ENCODE measurements at places on chromosomes 2 and 18.

DNA sequence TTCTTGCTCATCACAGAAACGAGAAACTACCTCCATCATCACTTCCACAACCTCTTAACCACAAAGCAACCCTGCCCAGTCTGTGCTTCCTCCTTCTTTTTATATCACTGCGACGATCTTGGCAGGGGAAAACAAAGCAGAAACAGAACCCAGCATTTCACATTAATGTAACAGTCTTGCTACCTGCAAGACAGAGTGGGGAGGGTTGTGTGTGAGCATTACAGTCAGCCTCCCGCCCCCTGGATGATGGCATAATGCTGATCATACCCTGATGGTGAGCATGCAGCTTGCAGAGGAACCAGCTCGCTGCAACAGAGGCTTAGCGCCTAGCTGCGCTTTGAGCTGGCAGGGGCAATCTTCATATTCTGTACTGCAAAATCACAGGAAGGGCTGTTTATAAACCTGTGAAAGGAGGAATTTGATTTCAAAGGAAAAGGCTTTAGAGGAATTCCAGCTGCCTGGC is 376.1 kb downstream of the IRS1 start:
- DNase-seq, result peak; percentile 63

DNA sequence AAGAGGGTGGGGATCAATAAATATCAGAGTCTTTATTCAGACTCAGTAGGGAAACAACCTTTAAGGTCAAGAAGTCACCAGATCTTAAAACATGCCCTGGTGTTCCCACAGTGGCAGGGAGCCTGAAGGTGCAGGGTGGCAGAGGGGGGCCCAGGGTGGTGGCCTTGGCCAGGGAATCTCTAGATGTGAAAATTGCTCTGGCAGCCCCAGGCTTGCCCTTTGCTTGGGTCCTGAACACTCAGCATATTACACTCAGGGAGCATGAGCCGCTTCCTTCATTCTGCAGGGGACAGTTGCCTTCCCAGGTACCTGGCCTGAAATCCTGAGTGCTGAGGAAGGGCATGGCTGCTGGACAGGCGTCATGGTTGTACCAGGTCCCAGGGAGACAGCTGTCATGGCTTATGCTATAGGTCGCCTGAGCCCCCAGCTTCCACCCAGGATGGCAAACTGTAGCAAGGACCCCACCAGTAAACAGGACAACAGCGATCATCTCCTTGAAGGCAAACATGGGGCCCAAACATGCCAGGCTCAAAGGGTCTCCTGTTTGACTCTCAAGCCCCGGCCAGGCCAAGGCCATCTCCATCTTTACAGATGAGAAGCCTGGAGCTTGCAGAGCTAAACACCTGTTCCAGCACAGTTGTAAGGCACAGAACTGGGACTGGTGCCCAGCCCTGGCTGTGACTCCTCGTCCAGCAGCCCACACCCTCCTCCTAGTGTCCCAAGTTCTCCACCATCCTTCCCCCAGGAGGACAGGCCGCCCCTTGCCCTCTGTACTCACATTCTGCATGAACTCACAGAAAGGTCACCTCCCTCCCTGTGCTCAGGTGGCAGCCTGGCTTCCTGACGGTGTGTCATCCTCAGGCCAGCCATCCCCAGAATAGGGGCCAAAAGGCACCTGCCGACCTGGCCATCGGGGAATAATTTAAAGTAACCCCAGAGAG is 14.6 kb downstream of the ABCG8 start:
- no peak for DNase-seq

- no peak for DNase-seq
Measured at GRCh38 chr2:48109491-48110204, 203.3 kb upstream of the FBXO11 start.

GRCh38 chr18:23662309-23663263 is at the start of gene ANKRD29:
Gene ANKRD29 (minus strand): TSS chr18:23662911. CDS start chr18:23662730, 181 bp downstream.
- peak; percentile 61 for DNase-seq

- DNase-seq, result no peak
Measured at GRCh38 chr2:15976354-15976753, 36.0 kb downstream of the MYCN start.

DNA sequence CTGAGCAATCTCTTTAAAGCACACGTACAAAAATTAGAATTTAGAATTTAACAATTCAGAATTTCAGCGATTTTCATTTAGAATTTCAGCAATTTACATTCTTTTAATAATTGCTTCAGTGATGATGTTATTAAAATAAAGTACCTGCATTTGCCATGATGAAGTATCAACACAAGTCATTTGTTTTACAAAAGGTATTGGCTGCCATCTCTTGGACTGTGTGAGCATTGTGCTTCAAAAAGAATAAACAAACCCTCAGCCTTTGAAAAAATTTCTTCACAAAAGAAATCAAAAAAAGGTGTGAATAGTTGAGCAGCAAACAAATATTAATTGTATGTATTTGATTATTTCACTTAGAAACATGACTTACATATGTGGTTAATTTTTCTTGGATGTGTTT is 27.1 kb upstream of the ZC3H15 start:
- DNase-seq, result no peak

GRCh38 chr18:1102848-1103247 is 198.2 kb downstream of the ADCYAP1 start:
- DNase-seq, result no peak

DNA sequence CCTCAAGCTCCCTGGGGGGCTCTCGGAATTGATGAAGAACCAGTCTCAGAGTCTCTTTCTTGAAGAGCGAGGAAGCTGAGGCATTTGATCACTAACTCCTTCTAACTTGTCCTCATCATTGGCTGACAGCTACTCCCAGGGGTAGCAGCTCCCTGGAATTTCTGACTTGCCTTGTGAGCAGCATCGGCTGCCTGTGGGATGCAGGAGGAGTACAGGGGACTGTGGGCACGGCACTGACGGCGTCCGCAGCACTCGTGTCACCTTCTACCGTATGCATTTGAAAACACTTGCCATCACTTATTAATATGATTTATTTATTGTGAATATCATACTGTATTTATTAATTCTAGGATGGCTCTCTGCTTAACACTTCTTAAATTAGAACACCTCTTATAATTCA is 175.0 kb downstream of the MIB1 start:
- no peak for DNase-seq

DNA sequence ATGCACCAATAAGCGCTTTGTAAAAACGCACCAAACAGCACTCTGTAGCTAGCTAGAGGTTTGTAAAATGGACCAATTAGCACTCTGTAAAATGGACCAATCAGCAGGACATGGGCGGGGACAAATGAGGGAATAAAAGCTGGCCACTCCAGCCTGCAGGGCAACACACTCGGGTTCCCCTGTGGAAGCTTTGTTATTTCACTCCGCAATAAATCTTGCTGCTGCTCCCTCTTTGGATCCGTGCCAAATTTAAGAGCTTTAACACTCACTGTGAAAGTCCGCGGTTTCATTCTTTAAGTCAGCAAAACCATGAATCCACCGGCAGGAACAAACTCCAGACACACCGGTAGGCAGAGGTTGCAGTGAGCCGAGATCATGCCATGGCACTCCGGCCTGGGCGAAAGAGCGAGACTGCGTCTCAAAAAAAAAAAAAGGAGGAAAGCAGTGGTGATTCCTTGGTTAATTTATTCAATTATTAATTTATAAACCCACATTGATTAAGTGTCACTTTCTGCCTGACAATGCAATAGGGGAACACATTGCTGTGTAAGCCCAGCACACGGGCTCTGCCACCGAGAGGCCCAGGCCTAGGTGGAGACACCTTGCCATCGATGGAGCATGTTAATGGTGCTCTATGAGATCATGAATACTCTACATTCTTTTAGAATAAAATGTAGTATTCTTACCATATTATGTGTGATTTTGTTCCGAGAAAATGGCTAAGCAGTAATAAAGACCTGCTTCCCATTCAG is 687.6 kb upstream of the HS6ST1 start:
- no peak for DNase-seq

DNA sequence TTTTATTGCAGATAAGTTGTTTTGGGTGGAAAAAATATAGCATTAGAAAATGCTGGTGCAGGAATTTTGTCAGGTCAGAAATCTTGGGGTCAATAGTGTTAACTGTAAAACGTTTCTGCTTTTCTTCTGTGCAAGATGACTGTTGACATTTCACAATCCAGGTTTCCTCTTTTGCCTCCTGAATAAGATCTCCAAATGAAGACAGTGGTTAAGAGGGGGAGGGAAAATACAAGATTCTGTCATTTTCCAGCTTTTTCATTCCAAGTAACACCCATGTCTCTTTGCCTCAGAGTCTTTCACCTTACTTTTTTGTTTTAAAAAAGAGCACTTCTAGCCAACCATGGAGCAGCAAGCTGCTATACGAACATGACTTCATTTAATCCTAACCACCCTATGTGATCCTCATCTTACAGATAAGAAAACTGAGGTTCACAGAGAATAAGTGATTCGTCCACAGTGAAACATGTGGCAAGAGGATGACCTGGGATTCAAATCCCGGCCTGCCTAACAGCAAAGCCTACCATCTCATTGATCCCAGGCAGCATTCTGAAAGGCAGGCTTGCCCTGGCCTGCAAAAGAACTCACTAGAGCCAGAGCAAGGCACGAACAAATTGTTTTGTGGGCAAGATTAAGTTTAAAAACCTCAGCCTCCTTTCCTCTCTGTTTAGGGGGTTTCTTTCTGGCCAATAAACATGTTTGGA is 3.0 kb downstream of the PLEK start:
- no peak for DNase-seq

DNA sequence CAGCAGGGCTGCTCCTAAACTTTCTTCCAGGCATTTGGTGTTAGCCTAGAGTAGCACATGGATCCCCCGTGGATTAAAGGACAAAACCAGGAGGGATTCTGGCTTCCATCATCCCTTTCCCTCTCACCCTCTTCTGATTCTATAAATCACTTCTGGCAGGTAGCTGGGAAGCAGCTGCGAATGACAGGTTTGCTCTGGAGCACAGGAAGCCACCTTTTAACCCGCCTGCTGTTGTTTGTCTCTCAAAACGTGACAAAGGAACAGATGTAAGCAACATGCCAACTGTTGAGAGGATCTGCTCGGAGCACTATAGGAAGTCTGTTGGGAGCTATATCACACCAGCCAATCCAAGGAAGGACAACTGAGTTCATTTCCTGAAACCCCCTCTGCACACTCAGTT is 101.9 kb downstream of the ACTR2 start:
- no peak for DNase-seq

GRCh38 chr2:135817951-135818350 is 19.0 kb downstream of the LCT start:
- DNase-seq, result no peak

DNA sequence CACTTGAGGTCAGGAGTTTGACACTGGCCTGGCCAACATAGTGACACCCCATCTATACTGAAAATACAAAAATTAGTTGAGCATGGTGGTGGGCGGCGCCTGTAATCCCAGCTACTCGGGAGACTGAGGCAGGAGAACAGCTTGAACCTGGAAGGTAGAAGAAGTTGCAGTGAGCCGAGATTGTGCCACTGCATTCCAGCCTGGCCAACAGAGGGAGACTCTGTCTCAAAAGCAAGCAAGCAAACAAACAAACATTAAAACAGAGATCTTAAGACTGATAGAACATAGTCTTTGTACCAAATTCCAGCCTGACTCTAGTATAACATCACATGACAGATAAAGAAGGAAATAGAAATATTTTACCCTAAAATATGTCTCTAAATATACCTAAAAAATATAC is 168.1 kb downstream of the PTPRM start:
- DNase-seq, result no peak

DNA sequence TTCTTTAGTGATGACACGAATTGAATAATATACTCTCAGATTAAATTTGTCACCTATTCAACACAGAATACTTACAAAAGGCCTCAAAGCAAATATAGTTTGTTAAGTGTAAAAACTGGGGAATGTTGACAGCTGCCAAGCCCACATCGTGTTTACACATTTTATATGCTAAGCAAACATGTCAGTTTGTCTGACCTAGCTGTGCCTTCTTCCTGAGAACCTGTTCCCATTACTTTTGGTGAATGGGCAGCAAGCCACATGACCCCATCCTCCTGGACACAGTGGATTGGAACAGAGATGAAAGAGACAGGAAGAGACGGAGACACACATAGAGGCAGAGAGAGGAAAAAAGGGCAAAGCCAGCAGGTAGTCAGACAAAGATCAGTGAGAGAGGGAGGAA is 22.9 kb upstream of the CUL3 start:
- DNase-seq, result no peak

DNA sequence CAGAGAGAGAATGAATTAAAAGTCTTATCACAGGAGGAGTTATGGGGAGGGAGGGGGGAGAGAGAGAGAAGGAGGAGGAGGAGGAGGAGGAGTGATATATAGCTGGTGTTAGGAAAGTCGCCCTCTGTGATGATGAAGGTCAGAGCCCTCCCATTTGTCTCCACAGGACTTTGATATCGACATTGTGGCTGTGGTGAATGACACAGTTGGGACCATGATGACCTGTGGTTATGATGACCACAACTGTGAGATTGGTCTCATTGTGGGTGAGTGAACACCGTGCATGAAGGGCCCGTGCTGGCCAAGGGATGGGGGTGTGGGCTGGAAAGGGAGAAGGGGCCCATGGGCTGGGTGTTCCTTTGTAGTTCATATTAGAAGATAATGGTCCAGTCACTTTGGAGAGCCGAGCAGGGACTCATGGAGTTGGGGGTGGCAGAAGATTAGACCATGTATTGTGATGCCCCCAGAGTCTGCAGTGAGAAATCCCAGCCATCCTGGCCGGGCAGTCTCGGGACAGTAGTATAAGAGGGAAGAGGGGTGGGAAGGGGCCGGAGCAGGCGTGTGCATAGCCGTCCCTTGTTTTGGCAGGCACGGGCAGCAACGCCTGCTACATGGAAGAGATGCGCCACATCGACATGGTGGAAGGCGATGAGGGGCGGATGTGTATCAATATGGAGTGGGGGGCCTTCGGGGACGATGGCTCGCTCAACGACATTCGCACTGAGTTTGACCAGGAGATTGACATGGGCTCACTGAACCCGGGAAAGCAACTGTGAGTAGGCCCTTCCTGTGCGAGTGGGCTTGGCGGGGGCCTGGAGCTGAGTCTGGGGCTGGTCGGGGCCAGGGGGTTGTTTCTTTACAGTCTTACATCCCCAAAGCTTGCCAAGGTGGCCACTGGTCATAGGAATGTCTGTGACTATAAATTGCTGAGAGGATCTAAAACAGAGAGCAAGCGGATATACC is 40.0 kb downstream of the HK2 start:
- no peak for DNase-seq

DNA sequence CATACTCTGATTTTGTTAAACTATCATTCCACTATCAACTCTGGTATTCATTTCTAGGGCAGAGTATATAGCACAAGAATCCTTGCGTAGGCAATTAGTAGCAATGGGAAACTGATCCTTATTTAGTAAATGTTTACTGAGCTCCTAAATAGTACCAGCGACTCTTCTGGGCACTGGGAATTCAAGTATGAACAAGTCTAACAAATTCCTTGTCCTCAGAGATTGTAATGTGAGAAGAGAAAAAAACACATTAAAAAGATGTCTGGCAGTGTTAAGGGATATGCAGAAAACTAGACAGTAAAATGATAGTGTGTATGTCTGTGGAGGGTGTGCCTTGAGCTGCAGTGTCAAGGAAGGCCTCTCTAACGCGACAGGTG is 721 bp downstream of the METTL5 start:
- no peak for DNase-seq

GRCh38 chr2:136239079-136239685 is 121.2 kb upstream of the CXCR4 start:
- no peak for DNase-seq

- DNase-seq, result no peak
Measured at GRCh38 chr18:58413667-58414628, 214.9 kb downstream of the ALPK2 start.
